ENCODE measurements at places on chromosomes 4 and X.

- no peak for DNase-seq
Observed at GRCh38 chr4:25914670-25915352, 791 bp downstream of the SMIM20 start.

GRCh38 chr4:6986072-6986780 lies 56.9 kb upstream of the TADA2B start:
- DNase-seq, result peak; percentile 68

GRCh38 chr4:174627473-174627872 lies 105.2 kb upstream of the HPGD start:
- no peak for DNase-seq

GRCh38 chrX:65994519-65995506 lies 45.1 kb downstream of the VSIG4 start:
- no peak for DNase-seq

DNA sequence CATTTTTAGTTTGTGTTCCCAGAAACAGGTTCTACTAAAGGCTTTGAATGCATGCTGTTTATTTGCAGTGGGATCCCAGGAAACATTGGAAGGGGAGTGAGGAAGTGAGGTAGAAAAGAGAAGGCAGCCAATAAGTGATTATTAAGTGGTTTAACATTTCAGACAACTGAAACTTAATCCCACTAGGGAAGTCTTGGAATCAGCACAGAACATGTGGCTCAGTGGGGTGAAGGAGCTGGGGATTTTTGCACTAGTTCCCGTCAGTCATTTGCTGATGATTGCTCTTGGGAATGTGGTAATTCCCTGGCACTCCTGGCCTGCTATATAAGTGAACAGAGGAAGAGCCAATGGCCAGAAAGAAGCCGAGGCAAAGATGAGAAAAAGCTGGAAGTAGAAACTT lies 1053.0 kb upstream of the IGFBP7 start:
- no peak for DNase-seq

Data from dorsolateral prefrontal cortex (tissue), 122 donors.